Activated CD8-positive, alpha-beta T cell treated with anti-CD3 and anti-CD28 coated beads, Interleukin-2, amount 10 ng/mL, durations not matched to agents 7 days and 5 days (primary cell): ENCODE measurements at places on chromosomes 7 and 10. TPM values are rescaled to one million over a fixed set of nuclear protein-coding genes. Genes with fewer than 3 reads are reported as not detected.
A peak's percentile ranks its signal among the peaks of the same experiment; 100 is the strongest.

Gene PDE6C
- not detected for total RNA-seq

- H3K36me3 ChIP-seq: no peaks in the 10 kb centered on the region
- no peak overlapping the region for H3K4me3 ChIP-seq
- DNase-seq: no peak
- no peak overlapping the region for H3K27ac ChIP-seq
- peaks cover 13% of the 10 kb centered on the region for H3K4me1 ChIP-seq
These were observed 24.4 kb downstream of the EPHB4 start for GRCh38 chr7:100802951-100803350.

DNA sequence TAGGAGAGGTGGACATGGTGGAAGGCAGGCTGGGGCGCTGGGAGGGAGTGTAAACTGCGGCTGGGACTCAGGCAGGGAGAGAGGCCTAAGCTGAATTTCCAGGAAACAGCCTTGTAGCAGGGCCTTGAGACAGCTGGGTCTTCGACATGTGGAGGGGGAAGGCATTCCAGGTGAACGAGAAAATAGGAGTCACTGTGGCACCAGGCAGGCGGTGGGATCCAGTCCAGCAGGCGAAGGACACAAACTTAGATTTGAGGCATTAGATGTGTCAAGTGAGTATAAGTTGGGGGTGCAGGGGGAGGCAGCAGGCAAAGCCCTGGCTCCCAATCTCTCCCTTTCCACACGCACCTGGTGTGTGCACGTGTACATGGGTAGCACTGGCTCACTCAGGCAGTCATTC, 105.3 kb downstream of the PTPN20 start:
- H3K27me3 ChIP-seq: peaks cover 6% of the 10 kb centered on the region
- no peaks in the 10 kb centered on the region for H3K4me1 ChIP-seq
- H3K27ac ChIP-seq: no peak overlapping the region
- H3K36me3 ChIP-seq: no peaks in the 10 kb centered on the region
- DNase-seq: peak; percentile 7

GRCh38 chr7:93115796-93116195, 2.0 kb downstream of the SAMD9 start:
- H3K27me3 ChIP-seq: no peaks in the 10 kb centered on the region
- peak overlapping the region; percentile 48 for H3K27ac ChIP-seq
- H3K4me1 ChIP-seq: peaks cover 61% of the 10 kb centered on the region
- DNase-seq: no peak
- H3K36me3 ChIP-seq: peaks cover 89% of the 10 kb centered on the region
- H3K4me3 ChIP-seq: peak overlapping the region; percentile 88

GRCh38 chr7:106640368-106641141, 20.4 kb downstream of the CCDC71L start:
- H3K27me3 ChIP-seq: peaks cover 3% of the 10 kb centered on the region
- H3K4me1 ChIP-seq: no peaks in the 10 kb centered on the region
- no peaks in the 10 kb centered on the region for H3K36me3 ChIP-seq
- DNase-seq: no peak
- H3K4me3 ChIP-seq: no peak overlapping the region

DNA sequence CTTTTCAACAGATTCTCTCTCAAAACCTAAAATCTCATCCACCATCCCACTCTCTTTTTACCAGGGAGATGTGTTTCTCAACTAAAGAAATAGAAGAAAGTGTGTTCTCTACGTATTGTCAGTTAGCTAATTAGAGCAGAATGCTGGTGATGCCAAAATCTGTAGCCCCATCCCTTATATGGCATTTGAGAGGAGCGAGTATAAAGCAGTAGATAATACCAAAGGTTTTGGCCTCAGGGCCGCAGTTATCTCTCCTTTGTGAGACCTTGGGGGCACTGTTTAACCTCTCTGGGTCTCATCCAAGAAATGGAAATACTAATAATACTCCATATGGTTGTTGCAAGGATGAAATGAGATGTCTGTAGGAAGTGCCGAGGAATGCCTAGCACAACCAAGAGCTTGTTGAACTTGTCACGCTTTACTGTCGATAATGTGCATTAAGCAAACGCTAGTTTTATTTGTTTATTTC, 456 bp upstream of the DLD start:
- DNase-seq: no peak
- H3K4me3 ChIP-seq: peak overlapping the region; percentile 88
- H3K27ac ChIP-seq: peak overlapping the region; percentile 95
- peaks cover 19% of the 10 kb centered on the region for H3K36me3 ChIP-seq
- H3K4me1 ChIP-seq: peaks cover 33% of the 10 kb centered on the region
- H3K27me3 ChIP-seq: peaks cover 4% of the 10 kb centered on the region

GRCh38 chr7:141228482-141228881, 154.6 kb downstream of the TMEM178B start:
- no peaks in the 10 kb centered on the region for H3K4me1 ChIP-seq
- H3K36me3 ChIP-seq: no peaks in the 10 kb centered on the region
- H3K4me3 ChIP-seq: no peak overlapping the region
- H3K27me3 ChIP-seq: peaks cover 2% of the 10 kb centered on the region
- no peak for DNase-seq
